ENCODE measurements at places on chromosomes 7 and 10. TPM values are rescaled to one million over a fixed set of nuclear protein-coding genes. Genes with fewer than 3 reads are reported as not detected.

GRCh38 chr10:16788125-16788524 is 29.1 kb downstream of the RSU1 start:
- no peak for DNase-seq

- DNase-seq: no peak
Measured at GRCh38 chr10:125064681-125065492, 95.5 kb downstream of the CTBP2 start.

The GJC3 gene
- total RNA-seq: 31.7 TPM

DNA sequence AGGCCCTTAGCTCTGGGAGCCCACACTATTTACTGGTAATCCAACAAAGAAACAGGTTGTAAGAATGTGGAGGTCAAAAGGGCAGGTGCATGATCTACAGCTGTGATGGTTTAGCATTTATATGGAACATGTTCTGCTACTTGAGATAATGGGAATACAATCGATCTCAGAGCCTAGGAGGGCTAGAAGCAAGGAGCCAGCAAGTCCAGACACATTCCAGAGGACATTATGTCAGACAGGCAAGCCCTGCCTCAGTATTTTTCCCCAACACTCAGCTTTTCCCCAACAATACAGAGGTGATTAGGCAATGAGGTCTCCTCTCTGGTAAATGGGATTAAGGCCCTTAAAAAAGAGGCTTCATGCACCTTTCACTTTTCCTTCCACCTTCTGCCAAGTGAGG is 21.4 kb upstream of the GNAT3 start:
- no peak for DNase-seq

DNA sequence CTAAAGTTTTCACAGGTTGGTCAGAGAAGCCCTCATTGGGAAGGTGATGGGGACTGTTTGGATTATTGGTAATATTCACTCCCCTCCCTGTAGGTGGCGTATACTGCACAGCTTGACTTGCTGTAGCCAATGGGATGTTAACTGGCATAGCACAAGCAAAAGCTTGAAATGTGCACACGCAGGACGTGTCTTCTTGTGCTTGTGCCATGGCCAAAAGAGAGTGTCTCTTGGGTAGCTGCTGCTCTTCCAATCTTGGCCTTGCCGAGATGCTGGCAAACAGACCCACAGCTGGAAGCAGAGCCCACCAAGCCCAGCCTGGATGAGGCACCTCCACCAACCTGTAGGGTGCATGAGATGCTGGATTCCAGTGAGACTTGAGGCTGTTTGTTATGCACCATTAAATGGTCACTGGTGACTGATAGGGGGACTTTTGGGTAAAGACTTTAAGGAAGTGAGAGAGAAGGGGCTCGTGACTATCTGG is 266.0 kb downstream of the GRID1 start:
- DNase-seq: no peak

DNA sequence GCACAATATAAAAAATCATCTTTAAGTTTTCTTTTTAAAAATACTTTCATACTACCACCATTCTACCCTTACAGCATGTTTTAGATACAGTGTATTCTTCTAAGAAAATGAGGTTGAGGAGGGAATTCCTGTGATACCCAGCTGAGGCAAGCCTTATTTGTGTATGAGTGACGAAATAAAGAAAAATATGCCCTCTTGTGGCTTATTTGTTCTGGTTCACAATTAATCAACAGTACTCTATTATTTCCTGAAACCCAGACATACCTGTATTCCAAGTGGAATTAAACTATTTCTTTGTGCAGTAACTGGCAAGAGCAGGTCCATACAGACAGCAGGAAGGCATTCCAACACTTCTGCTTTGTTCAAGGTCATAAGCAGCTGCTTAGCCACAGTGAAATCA is 4.5 kb upstream of the SEMA3D start:
- no peak for DNase-seq
